ENCODE measurements at places on chromosomes 11 and 22.

GRCh38 chr11:79960461-79960860, 519.6 kb upstream of the TENM4 start:
- DNase-seq = no peak

GRCh38 chr11:93654226-93654625, 7.3 kb upstream of the CEP295 start:
- no peak for DNase-seq

DNA sequence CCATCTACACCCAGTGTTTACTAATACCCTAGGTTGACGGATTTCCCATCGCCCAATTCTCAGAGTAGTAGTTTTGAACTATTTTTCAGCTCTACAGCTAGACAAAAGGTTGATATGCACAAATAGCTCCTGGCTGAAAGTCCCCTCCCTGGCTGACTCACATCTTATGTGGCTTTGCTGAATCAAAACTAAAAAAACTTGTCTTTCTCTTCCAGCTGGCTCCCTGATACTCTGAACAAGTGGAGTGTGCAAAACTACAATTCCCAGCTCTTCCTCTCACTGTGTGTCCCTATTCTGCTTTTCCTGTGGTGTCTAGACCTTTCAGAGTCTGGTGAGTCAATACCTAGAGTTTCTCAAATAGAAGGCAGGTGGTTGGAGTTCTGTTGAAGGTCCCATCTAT, 12.7 kb upstream of the LARGE1 start:
- no peak for DNase-seq

- DNase-seq = no peak
These were observed 102.8 kb downstream of the GGTLC2 start for GRCh38 chr22:22746963-22747933.

DNA sequence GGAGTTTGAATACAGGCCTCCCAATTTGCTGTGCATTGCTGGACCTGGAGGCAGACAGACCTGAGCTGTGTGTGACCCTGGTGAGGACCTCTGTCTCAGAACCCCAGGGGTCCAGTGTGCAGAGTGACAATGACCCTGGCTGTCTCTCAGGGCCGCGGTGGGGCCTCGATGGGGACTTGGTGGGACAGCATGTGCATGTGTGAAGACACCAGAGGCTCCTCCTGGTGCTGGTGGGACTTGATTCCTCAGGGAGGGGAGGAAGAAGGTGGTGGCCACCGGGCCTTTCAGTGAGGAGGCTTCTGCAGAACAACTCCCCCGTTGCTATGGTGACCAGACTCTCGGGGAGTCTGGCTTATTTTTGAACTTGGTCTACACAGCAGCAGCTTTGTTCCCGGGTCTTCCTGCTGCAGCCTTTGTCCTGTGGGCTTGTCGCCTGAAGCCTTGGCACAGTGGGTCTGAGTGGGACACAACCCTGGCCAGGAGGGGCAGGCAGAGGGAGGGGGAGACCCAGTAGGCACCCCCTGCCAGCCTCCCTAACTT, 35.3 kb downstream of the MCM5 start:
- no peak for DNase-seq

- no peak for DNase-seq
These were observed 26.6 kb upstream of the SLC35C1 start for GRCh38 chr11:45778341-45778740.

DNA sequence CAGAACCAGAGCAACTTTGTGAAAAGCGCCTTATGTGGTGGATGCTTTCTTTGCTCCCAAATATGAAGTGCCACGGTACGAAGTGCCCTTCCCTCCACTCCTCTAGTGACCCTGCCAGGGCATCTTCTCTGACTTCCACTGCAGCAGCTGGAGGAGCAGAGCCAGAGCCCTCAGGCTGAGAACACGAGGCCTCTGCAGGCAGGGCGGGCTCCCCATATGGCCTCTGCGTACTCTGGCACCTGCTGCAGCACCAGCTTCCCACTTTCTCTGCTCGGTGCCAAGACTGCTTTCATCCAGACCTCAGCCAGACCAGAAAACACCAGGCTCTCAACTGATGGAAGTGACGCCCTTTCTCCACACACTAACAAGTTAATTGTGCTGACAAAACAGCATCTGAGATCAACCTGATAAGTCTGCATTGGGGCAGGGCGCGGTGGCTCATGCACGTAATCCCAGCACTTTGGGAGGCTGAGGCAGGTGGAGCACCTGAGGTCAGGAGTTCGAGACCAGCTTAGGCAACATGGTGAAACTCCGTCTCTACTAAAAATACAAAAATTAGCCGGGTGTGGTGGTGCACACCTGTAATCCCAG, 12.8 kb downstream of the UFD1 start:
- no peak for DNase-seq

DNA sequence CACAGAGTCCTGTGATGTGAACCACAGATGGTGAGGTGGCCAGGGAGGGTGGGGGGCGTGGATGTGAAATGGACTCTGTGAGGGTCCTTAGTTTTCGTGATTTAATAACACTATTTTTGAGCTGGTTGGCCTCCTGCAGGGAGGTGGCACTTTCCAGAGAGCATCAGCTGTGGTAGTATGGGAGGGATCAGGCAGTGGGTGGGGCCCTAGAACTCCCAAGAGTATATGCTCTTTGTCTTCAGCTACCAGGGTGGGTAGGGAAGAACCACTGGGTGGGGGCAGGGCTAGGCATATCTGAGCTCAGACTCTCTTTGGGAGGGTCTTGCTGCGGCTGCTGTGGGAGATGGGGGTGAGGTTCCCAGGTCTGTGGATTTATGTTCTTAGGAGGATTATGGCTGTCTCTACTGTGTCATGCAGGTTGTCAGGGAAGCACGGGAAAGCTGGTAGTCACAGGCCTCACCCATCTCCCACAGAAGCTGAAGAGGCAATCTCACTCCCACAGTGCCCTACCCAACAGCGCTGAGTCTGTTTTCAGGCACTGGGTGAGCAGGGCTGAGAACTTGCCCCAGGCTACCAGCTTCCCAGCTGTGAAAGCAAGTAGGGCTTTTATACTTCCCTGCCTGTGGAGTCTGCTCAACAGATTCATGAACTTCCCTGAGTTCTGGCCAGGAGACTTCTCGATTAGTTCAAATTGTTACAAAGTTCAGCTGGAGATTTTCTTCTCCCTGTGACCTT, 47.9 kb upstream of the SNX19 start:
- no peak for DNase-seq

DNA sequence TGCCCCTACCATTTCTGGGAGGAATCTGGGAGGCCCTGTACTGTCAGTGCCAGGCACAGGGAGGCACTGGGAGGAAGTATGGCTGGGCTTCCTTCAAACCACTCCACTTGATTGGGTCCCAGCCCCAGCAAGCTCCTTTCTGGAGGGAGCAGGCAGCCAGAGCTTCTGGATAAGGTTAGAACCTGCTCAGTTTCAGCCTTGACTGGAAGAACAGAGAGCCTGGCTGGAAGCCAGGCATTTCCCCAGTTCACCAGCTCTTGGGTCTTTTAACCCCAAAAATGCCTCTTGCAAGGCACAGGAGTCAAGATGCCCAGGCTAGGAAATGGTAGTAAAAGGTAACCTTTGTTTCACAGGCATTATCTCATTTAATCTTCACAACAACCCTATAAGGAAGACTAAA, 9.0 kb upstream of the KCTD14 start:
- no peak for DNase-seq

GRCh38 chr11:13134066-13134465, 125.0 kb downstream of the RASSF10 start:
- no peak for DNase-seq

DNA sequence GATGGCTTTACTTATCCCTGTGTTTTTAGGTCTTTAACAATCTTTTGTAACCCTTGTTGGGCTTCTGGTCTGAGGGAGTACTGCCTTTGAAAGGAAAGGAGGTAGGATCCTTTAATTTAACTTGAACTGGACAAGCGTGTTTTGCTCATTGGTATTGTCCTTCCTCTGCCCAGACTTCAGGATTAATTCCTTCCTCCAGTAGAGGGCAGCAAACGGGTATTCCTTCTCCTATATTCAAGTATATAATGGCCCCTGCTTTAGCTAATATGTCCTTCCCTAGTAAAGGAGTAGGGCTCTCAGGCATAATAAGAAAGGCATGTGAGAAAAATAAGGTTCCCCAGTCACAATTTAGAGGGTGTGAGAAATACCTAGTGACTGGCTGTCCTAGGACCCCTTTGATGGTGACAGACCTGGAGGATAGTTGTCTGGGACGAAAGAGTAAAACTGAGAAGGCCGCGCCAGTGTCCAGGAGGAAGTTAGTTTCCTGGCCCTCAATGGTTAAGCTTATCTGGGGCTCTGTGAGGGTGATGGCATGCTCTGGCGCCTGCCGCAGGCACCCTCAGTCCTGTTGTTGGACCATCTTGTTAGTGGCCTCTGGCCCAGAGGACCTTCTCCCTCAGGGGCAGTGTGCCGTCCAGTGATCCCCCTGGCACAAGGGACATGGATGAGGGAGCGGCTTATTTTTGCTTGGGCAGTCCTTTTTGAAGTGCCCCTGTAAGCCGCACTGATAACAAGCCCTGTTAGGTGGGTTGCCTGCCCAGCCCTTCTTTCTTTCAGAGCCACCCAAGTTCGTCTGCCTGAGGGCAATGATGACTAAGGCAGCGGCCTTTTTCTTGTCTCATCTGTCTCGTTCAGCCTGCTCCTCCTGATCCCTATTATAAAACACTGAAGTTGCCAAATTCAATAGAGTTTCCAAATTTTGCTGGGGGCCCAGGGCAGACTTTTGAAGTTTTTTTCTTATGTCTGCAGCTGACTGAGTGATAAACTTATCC, 51.8 kb downstream of the C11orf71 start:
- no peak for DNase-seq

GRCh38 chr11:76166314-76166713, 40.0 kb downstream of the WNT11 start:
- no peak for DNase-seq

DNA sequence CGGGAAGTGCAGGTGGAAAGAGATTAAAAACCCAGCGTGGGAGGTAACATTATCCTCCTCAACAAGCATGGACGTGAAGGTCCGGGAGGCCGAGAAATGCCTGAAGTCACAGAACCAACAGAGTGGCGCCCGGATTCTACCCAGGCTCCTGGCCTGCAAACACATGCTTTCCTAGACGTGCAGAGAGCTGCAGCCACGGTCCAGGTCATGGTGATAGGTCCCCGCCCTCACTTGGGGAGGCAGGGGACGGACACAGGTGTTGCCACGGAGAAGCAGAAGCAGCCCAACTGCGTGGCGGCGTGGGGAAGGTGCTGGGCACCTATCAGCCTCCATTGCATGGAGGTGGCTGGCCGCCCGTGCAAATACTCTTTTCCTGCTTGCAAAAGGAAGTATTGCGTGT, 148.8 kb downstream of the MPPED1 start:
- no peak for DNase-seq

GRCh38 chr11:70466154-70466553, 67.8 kb downstream of the CTTN start:
- no peak for DNase-seq

DNA sequence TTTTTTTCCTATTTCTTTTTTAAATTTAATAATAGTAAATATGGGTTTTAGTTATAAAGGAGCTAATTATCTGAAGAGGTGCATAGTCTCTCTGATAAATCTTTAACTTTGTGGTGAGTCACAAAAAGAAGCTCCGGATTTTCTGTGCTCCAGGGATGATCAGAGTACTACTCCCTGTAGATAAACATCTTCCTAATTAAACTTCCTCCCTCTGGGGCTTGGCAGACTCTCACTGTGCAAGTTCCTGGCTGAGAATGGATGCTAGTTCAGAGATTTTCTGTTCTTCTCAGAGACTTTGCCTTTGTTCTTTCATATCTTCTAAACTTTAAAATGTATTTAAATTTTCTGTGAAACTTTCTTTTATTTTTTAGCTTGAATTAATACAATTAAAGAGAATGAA, at the start of gene OR10G7:
Gene OR10G7 (minus strand): TSS at position 72 of the 400 bp plus-strand sequence. CDS start 2,324 bp downstream, outside the sequence.
- DNase-seq = no peak

DNA sequence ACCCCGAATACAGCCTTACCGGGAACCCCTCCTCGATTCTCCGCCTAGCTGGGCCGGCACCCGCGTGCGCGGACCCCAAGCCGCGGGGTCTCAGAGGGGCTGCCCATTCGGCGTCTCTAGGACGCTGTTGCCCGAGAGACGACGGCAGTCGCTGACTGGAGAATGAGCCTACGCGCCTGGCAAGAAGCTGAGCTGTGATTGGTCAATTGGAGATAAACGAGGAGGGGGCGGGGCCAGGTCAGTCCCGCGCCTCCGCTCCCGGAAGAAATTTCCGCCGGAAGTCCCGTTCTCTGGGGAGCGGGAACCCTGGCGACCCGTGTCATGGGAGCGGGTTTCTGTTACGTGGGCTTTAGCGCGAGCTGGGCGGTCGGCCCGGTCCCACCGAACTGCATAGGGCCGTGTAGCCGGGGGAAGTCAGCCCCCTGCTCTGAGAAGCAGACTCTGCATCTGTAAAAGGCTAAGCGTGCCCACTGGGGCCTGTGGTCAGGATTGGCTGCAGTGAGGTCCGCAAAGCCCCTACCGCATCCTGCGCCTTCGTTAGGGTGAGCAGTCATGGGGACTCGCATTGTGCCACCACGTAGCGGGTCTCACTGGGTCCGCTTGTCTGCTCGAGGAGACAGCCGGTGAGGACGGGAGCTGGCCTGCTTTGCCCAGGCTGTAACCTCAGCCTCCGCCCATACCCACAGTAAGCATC, at the start of gene EFCAB6:
Gene EFCAB6 (minus strand): TSS at position 157 of the 694 bp plus-strand sequence. CDS start 29,987 bp downstream, outside the sequence.
- peak; percentile 72 for DNase-seq

DNA sequence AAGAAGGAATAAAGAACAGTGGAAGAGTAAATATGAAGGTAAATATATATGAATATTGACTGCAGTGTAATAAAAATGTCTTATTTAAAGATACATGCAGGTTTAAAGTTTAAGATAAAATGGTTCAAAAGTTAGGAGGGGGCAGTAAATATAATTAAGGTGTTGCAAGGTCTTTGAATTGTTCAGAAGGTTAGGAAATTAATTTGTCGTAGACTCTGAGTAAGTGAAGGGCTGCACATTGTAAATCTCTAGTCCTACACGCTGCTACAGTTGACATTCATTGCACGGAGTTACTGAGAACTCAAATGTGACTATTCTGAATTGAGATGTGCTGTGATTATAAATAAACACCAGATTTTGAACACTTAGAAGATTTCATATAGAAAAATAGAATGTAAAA, 69.8 kb upstream of the PRODH start:
- DNase-seq = no peak

DNA sequence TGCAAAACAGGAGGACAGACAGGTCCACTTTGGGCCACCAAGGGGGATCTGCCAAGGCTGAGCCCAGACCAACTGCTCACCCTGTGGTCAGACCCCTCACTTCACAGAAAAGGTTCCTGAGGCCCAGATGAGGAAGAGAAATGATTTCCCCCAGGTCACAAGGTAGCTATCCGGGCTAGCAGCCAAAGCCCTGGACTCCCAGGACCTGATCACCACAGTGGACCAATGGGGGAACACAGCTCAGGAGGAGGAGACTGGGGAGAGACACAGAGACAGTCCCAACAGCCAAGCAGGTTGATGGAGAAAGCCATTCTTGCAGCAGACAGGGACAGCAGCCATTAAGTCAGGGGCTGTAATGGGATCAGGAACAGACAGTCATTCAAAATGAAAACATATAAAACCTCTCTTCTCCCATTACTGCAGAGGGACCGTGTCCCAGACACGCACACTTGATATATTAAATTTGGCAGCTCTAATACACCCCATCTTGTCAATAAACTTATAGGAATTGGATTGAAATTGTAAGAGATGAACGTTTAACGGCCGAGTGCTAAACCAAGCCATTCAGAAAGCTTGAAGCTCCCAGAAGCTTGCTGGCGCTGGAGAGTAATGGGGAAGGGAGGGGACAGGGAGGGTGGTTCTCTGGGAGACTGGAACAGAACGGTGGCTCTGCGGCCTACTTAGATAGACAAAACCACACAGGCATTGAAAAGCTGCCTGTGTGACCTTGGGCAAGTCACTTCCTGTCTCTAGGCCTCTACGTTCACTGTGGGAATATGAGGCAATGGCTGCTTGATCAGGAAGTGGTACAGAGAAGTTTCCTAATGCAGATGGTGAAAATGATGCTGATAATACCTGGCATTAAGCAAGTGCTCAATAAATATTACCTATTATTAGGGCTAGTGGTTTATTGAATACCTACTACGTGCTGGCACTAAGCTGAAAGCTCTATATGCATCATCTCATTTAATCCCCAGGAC, 16.0 kb downstream of the ZMAT5 start:
- no peak for DNase-seq
